Inflammatory macrophage (primary cell): ENCODE measurements at places on chromosomes 12 and 14.

DNA sequence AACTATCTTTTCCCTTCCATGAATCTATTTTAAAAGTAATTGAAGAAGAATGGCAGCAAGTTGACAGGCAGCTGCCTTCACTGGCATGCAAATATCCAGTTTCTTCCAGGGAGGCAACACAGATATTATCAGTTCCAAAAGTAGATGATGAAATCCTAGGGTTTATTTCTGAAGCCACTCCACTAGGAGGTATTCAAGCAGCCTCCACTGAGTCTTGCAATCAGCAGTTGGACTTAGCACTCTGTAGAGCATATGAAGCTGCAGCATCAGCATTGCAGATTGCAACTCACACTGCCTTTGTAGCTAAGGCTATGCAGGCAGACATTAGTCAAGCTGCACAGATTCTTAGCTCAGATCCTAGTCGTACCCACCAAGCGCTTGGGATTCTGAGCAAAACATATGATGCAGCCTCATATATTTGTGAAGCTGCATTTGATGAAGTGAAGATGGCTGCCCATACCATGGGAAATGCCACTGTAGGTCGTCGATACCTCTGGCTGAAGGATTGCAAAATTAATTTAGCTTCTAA, 18.4 kb downstream of the TMPO start:
- DNase-seq = no peak

DNA sequence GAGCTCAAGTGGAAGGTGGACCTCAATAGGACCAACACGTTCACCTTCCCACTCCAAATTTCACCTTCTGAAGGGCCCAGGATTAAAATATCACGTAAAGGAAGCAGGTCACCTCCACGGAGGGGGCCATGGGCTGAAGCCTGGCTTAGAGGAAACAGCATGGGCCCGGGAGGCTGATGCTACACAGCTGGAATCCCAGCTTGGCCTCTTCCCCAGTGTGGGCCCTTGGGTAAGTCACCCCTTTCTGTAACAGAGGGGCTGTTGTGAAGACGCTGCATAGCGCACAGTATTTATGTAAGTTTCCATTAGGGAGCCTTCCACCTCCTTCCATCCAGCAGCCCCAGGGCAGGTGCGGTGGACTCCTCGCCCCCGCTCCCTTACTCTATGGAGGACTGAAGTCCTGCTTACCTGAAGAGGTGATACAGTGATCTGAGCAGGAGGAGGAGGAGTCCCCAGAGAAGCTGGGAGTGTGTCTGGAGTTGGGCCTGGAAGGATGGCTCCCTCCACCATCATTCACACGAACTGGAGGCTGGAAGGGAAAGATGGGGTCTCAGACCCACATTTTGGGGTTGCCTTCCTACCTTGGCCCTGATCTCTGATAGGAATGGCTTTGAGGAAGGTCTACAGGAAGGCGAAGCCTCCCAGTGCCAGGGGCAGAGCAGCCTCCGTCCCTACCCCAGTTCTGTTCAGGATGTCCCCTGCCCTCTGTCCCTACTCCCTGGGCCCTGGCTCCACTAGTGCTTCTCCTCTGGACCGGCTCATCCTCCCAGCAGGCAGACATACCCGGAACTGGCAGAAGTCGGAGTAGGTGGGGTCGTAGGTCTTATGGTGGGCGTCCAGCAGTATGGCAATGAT, 37.2 kb upstream of the HDAC7 start:
- no peak for DNase-seq

- no peak for DNase-seq
These were observed 7.9 kb upstream of the ITFG2 start for GRCh38 chr12:2804393-2805142.

DNA sequence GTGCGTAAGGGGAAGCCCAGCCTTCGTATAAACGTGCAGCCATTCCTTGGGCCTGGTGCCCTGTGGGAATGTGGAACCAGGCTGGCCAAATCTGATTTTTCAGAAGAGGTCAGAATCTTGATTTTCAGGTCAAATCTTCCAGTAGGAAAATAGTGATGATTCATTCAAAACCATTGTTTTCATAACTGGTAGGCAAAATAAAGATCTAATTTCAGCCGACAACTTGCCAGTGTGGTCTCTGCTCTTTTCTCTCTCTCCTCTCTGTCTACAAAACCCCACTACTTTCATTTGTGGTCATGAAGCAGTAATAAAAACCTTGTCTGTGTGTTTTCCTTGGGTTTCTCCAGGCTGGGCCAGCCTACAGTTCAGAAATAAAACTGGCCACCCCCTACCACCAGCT, 135.1 kb downstream of the RBM19 start:
- DNase-seq = no peak

DNA sequence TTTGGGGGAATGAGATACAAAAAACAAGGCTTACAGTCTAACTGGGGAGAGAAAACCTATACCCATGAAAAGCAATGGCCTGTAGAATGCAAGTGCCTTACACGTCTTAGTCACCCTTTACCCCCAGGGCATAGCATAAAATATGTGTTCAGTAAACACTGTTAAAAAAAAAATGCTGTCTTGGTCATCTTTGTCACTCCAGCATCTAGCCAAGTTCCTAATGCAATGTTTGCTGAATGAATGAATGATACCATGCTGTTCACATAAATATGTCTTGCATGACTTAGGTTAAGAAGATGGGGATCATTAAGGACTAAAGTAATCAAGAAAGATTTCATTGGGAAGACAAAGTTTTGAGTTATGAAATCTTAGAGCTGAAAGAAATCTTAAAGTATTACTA, 38.5 kb downstream of the PPP2R5E start:
- DNase-seq = no peak

GRCh38 chr12:56420411-56420810, 28.8 kb downstream of the TIMELESS start:
- DNase-seq = no peak

- no peak for DNase-seq
These were observed 245.7 kb downstream of the CEP128 start for GRCh38 chr14:80695869-80696268.

GRCh38 chr14:77006132-77006531, 22.4 kb downstream of the IRF2BPL start:
- no peak for DNase-seq

GRCh38 chr14:92800012-92800411, 5.9 kb downstream of the GOLGA5 start:
- DNase-seq = no peak

DNA sequence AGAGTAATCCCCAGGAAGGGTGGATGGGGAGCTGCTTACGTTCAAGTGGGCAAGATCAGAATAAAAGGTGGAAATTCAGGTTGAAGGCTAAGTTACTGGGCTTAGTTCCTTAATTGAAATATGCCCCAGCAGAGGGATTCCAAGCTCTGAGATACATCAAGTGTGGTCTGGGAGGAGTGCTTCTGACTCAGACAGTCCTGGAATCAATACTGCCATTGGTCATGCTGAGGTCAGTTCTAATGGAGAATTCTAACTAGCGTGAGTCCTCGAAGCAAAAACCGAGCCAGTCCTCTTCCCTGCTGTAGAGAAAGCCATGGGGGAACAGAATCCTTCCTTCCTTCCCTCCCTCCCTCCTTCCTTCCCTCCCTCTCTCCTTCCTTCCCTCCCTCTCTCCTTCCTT, 39.9 kb downstream of the NOS1 start:
- DNase-seq = no peak

- no peak for DNase-seq
These were observed 10.5 kb downstream of the TTC8 start for GRCh38 chr14:88834883-88835431.

DNA sequence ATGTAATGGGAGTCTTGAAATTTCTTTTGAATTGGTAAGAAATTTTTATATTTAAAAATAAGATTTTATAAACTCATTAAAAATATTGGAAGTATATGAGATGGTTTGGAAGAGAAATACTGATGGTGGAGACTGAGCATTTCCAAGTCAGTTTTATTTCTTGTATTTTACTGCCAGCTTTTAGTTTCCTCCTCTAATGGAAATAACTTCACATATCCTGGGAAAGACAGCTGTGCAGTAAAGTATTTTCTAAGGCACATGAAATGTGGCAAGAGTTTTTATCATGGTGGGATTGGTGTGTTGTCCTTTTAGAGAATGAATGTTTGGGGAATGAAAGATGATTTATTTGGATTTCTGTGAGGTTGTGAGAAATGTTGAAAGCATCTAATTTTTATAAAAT, 346.9 kb upstream of the RGS6 start:
- DNase-seq = no peak

DNA sequence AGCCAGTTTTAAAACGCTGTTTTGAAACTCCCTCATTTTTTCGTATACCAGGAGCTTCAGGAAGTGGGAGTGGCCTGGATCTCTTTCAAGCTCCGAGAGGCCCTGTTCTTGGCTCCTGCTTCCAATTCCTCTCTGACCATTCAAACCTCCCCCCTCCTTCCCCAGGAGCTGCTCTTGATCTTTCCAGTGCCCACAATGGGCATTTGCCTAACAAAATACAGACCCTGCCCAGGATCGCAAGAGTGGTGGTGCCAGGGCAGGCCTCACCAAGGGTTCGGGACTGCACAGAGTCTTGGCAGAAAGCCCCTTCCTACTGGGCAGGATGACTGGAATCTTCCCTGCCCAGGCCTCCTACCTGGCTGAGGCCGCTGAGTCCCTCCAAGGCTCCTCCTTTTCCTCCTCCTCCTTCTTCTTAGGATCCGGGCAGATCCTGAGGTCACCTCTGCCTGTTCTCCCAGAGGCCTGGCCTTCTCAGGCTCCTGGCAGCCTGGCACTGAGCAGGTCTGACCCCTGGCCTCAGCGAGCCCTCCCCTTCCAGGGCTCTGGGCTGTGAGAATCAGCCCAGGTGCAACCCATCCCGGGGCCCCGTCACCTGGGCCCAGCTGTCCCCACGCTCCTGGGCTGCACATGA, 46.9 kb upstream of the NOS1 start:
- no peak for DNase-seq

DNA sequence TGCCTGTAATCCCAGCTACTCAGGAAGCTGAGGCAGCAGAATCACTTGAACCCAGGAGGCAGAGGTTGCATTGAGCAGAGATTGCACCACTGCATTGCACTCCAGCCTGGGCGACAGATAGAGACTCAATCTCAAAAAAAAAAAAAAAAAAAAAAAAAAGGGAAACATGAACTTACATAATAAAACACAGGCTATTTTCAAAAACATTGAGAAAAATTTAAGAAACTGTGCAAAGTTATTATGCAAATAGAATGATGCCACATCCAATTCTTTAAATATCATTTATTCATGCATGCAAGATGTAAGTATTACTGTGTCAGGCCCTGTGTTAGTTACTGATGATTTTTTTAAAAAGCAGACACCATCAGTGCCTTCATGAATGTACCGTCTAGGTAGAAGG, 20.0 kb upstream of the SLC16A7 start:
- DNase-seq = no peak

DNA sequence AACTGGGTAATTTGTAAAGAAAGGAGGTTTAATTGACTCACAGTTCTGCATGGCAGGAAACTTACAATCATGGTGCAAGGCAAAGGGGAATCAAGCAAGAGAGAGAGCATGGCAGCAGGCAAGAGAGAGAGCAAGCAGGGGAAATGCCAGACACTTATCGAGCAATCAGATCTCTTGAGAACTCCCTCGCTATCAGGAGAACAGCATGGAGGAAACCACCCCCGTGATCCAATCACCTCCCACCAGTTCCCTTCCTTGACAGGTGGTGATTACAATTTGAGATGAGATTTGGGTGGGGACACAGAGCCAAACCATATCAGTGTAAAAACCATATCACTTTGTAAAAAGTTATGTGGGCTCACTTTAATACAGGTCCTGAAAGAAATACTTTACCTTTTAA, 56.4 kb upstream of the NEDD1 start:
- DNase-seq = no peak

DNA sequence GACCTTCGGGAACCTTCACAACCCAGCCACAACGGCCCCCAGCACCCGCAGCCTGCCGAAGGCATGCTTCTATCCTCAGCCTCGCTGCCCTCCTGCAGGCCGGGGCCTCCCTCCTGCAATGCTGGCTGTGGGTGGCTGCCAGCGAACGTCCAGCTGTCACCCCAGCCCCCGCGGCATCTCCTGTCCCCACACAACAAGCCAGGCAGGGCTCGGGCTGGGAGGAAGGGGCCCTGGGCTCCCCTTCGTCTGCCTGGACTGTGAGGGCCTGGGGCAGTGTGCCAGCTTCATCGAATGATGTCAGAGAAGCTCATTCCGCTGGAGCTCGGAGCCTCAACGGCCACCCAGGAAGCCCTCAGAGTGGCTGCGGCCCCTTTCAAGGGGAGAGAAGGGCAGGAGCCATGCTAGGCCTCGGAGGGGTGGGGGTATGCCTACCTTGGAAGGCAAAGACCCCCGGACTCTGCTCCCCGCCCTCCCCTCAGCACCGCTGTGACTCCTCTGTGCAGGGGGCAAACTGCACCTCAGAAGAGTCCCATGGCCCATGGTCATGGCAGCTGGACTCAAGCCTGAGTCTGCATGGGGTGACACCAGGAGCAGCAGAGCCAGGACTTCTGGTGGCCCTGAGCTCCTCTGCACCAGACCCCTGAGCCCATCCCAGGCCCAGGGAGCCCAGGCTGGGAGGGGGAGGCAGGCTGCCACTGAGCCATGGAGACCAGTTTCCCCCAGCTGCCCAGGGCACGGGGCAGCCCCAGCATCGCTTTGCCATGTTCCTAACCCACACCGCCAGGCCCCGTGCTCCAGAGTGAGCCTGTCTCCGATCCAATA, 24.7 kb upstream of the C14orf180 start:
- DNase-seq = no peak

DNA sequence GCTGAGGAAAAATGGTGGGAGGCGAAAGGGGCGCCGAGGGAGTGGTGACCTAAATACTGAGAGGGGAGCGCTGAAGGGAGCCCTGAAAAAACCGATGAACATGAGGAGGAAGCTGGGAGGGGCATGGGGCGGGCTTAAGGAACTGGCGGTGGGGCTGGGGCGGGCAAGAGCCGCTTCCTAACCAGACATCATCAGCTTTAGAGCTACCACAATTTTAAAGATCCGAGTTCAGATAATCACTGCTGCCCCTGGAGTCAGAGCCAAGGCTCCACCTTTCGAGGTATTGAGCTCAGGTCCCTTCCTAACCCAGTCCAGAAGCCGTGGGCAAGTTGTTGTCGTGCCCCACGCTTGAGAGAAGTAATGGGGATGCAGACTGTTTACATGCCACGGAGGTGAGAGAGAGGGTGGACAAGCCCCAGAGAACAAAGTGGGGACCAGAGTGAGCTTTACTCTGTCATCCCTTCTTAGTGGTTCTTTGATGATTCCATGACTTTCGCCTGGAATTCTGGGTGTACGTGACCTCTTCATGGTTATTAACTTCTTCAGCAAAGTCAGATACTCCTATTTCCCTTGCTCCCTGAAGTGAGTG, 393 bp downstream of the ORMDL2 start:
- no peak for DNase-seq

GRCh38 chr12:93883436-93884154, 206.4 kb downstream of the CRADD start:
- no peak for DNase-seq

DNA sequence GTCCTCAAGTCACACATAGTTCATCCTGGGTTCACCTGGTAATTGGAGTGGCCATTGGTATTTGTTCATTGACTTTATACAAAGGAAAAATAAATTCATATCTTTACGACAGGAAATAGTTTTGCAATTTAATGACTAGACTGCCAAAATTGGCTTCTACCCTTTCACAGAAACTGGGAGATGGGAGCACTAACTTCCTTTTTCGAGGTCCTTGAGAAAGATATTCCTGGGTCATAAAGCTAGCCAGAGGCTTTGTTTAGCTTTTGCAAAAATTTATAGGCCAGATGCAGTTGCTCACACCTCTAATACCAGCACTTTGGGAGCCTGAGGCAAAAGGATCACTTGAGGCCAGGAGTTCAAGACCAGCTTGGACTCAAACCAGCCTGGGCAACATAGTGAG, 10.2 kb upstream of the OR11G2 start:
- peak; percentile 33 for DNase-seq

- DNase-seq = peak; percentile 75
These were observed 824 bp downstream of the TBK1 start for GRCh38 chr12:64452559-64453329.
